Bronchial smooth muscle cell (primary cell): ENCODE measurements at places on chromosomes 11 and 22. TPM values are rescaled to one million over a fixed set of nuclear protein-coding genes. Genes with fewer than 3 reads are reported as not detected.

Gene CNIH2
- total RNA-seq = 0.17 TPM in 1 of 2 replicates, not detected in the other

Gene GGTLC3
- total RNA-seq = not detected in 2 replicates

Gene KRTAP5-1
- not detected in 2 replicates for total RNA-seq

Gene OR52N4
- 0.17 TPM in 1 of 2 replicates, not detected in the other for total RNA-seq

Gene UCP2
- total RNA-seq = 0.09 and 1.9 TPM in 2 replicates

Gene SERPINH1
- total RNA-seq = 484 and 891 TPM in 2 replicates

Gene MS4A4E
- not detected in 2 replicates for total RNA-seq

Gene UPK2
- total RNA-seq = not detected in 2 replicates

Gene HDAC10
- 25.7 and 37.8 TPM in 2 replicates for total RNA-seq

Gene OR52H1
- total RNA-seq = 0.60 and 0.63 TPM in 2 replicates

Gene KRTAP5-11
- total RNA-seq = not detected in 2 replicates

Gene MPZL3
- 0.16 and 0.26 TPM in 2 replicates for total RNA-seq

Gene RASSF10
- 0.09 TPM in 1 of 2 replicates, not detected in the other for total RNA-seq

Gene INSC
- total RNA-seq = 0.79 TPM in 1 of 2 replicates, not detected in the other

Gene ARCN1
- total RNA-seq = 101 and 113 TPM in 2 replicates

Gene CNGA4
- 0.09 and 0.16 TPM in 2 replicates for total RNA-seq

Gene TIMM10B
- 30.8 and 31.7 TPM in 2 replicates for total RNA-seq

Gene BAIAP2L2
- 0.69 and 1.1 TPM in 2 replicates for total RNA-seq

Gene APOBEC3H
- 0.34 and 0.63 TPM in 2 replicates for total RNA-seq

Gene APOBEC3G
- total RNA-seq = 11.7 and 21.6 TPM in 2 replicates

Gene SYNGR1
- total RNA-seq = 5.4 and 10.0 TPM in 2 replicates

Gene SMIM35
- total RNA-seq = not detected in 2 replicates

Gene ZW10
- total RNA-seq = 11.6 and 14.8 TPM in 2 replicates

Gene SLC22A8
- total RNA-seq = under 0.01 TPM in 1 of 2 replicates, not detected in the other

Gene APOC3
- total RNA-seq = not detected in 2 replicates

Gene CBX7
- total RNA-seq = 5.8 and 6.2 TPM in 2 replicates

Gene SLC5A1
- total RNA-seq = not detected in 2 replicates

Gene PRRG4
- 0.16 TPM in 1 of 2 replicates, not detected in the other for total RNA-seq

Gene OR8B4
- not detected in 2 replicates for total RNA-seq
